ENCODE measurements at places on chromosomes 5 and 9. TPM values are rescaled to one million over a fixed set of nuclear protein-coding genes. Genes with fewer than 3 reads are reported as not detected.

GRCh38 chr5:60916646-60917045, 28.2 kb downstream of the ERCC8 start:
- no peaks in the 10 kb centered on the region for H3K4me1 ChIP-seq
- H3K36me3 ChIP-seq = no peaks in the 10 kb centered on the region
- no peak overlapping the region for H3K4me3 ChIP-seq
- DNase-seq = no peak
- no peaks in the 10 kb centered on the region for H3K27me3 ChIP-seq

- no peak for DNase-seq
- H3K36me3 ChIP-seq = no peaks in the 10 kb centered on the region
- H3K4me3 ChIP-seq = no peak overlapping the region
- H3K27me3 ChIP-seq = no peaks in the 10 kb centered on the region
- no peak overlapping the region for H3K27ac ChIP-seq
Measured at GRCh38 chr9:103364753-103365152, 369.6 kb downstream of the CYLC2 start.

DNA sequence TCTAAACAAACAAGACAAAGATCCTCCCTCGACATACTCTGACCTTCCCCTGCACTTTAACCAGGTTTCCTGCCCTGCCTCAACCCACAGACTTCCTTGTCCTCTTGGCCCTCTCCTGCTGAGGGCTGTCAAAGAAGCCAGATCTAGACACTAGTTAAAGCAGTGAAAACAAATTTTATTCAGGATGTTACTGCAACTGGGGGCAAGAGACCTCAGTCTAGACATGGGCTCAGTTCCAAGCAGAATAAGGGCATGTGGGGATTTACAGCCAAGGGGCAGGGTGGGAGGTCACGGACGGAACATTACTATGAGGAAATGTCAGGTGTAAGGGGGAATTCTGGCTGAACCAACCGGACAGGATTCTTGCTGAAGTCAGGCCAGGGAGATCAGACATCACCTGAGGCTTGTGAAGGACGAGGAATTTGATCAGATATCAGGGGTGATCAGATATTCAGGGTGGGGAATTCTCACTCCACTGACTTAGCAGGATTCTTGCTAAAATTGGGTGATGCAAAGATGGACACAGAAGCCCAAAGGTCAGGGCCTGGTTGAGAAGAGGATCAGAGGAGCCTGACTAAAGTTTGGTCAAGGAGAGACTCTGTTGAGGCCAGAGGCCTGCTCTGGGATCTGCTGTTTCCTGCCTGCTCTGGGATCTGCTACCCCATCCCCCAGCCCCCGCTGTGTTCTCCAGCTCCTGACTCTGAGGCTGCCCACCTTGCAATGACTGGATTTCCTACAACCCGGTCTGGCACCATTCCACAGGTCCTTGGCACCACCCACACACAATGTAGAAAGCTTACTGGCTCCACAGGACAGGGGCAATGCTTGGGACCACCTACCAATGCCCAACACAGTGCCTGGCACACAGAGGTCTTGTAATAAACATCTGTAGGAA, 21.5 kb downstream of the GABBR2 start:
- H3K4me3 ChIP-seq = no peak overlapping the region
- DNase-seq = no peak
- H3K4me1 ChIP-seq = no peaks in the 10 kb centered on the region
- H3K27ac ChIP-seq = no peak overlapping the region
- no peaks in the 10 kb centered on the region for H3K27me3 ChIP-seq

Gene INSYN2B
- total RNA-seq = not detected

Gene ARHGEF28
- total RNA-seq = 31.2 TPM

DNA sequence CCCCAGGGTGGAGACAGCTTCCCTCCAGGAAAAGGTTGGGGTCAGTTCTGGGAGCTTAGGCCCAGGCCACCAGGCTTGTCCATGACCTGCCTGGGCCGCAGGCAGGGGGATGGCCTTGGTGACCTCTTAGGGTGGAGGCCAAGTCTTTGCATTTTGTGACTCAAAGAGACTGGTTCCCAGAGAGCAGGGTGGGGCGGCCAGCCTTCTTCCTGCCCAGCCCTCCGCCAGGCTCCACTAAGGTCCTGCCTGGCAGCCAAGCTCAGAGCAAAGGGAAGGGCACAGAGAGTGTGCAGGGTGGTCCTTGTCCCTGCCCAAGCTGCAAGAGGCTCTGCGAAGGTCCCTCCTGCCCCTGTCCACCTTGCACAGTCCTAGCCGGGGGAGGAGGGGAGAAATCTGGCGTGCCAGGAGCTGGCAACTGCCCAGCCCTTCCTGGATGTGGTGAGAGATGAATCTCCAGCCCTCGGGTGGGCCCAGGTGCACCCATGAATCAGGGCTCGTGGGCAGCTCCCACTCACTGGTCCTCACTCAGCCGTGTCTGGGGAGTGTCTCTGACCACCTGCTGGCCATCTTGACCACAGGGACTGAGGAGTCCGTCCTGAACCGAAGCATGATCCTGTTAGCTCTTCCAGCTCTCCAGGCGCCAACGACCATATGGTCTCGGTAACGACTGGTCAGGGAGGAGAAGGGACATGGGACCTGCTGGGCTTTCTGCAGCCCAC, 2.3 kb upstream of the PTGDS start:
- H3K36me3 ChIP-seq = no peaks in the 10 kb centered on the region
- no peaks in the 10 kb centered on the region for H3K27me3 ChIP-seq
- no peak overlapping the region for H3K4me3 ChIP-seq
- H3K4me1 ChIP-seq = peaks cover 33% of the 10 kb centered on the region
- DNase-seq = no peak
- H3K27ac ChIP-seq = no peak overlapping the region

DNA sequence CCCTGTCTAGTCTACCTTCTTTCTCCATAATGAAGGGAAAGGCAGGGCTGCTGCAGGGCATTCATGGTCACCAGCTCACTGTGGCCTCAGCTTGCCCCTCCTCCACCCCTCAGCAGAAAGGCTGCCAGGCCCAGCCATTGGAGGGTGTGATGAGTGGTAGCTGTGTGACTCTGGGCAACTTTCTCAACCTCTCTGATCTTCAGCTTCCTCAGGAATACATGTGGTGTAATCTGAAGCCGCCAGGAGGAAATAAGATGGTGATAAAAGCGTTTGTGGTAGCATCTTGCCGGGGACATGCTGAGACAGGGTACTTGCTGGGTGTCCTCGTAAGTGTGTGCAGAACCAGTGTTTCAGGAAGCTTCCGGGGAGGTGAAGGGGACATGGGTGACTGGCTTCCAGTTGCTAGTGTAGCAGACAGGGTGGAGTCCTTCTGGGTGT, 9.8 kb downstream of the CXCL14 start:
- H3K4me1 ChIP-seq = no peaks in the 10 kb centered on the region
- H3K4me3 ChIP-seq = no peak overlapping the region
- DNase-seq = no peak

Gene STXBP1
- 34.0 TPM for total RNA-seq

DNA sequence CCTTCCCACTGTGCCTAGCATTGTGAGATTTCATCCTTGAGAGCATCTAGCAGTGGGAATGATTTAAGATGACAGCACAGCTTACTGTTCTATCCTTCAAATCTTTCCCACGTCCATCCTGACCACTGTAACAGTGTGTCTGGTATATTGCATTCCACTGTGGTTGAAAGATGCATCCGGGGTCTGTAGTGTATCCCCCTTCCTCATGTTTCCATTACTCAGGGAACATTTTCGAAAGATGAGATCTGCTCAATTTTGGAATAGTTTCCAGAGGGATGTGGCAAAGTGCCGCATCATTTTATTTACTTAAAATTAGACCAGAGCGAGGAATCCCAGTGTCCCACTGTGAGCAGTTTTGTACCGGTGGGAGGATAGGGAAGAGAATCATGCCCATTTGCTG, 407.1 kb upstream of the PAPPA start:
- H3K27ac ChIP-seq = no peak overlapping the region
- H3K4me1 ChIP-seq = no peaks in the 10 kb centered on the region
- H3K4me3 ChIP-seq = no peak overlapping the region
- no peaks in the 10 kb centered on the region for H3K27me3 ChIP-seq
- no peak for DNase-seq

Gene HTR4
- total RNA-seq = not detected

GRCh38 chr5:180316586-180316985, 24.7 kb upstream of the MAPK9 start:
- H3K27ac ChIP-seq = no peak overlapping the region
- H3K36me3 ChIP-seq = peaks cover 24% of the 10 kb centered on the region
- no peak for DNase-seq
- H3K27me3 ChIP-seq = no peaks in the 10 kb centered on the region
- no peak overlapping the region for H3K4me3 ChIP-seq

DNA sequence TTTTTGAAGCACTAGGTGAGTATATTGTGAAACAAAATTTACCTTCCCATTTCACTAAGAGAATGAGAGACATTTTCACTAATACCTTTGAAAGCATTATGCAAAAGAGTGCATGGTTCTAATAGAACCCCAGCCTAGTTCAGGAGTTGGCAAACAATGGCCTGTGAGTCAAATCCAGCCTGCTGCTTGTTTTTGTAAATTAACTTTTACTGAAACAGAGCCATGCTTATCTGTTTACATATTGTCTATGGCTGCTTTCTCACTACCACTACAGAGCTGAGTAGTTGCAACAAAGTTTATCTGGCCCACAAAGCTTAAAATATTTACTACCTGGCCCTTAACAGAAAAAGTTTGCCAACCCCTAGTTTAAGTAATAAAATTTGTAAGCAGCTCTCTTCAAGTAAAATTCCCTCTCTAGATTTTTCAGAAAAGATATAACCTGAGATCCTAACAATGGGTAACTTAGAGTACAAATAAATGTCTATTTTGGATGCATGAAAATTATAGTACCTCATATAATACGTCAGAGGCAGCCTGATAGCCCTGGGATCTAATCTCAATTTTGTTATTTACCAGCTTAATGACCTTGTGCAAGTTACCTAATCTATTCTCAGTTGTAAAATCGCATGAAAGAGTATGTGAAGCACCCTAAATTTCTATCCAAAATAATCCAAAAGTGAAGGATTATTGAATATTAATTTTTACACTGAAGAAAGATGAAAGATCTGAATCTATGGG, 50.7 kb upstream of the ARL15 start:
- no peaks in the 10 kb centered on the region for H3K36me3 ChIP-seq
- no peaks in the 10 kb centered on the region for H3K27me3 ChIP-seq
- peaks cover 6% of the 10 kb centered on the region for H3K4me1 ChIP-seq

Gene KCNN2
- 6.5 TPM for total RNA-seq

DNA sequence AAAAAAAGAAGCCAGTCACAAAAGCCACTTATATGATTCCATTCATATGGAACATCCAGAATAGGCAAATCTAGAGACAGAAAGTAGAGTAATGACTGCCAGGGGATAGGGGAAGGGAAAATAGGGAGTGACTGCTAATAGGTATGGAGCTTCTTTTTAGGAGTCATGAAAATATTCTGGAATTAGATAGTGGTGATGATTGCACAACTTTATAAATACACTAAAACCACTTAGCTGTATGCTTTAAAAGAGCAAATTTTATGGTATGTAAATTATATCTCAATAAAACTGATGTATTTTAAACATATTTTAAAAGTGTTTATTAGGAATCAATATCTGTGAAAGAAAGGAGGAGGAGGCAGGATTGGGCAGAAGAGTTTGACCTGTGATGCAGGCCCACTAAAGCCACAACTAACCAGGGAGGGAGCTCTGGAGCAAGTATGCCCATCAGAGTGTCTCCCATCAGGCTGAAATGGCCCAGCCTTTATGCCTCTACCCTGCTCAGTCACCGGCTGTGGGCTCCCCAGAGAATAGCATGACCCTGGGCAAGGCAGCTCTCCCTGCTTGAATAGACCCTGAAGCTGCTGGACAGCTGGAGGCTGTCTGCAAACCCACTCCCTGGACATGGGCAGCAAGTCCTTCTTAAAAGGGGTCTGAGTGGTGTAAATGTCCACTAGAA, 96.0 kb upstream of the SLC44A1 start:
- H3K4me1 ChIP-seq = peaks cover 21% of the 10 kb centered on the region
- DNase-seq = no peak
- H3K27ac ChIP-seq = no peak overlapping the region
- H3K27me3 ChIP-seq = no peaks in the 10 kb centered on the region
- no peak overlapping the region for H3K4me3 ChIP-seq

- no peak for DNase-seq
- no peak overlapping the region for H3K4me3 ChIP-seq
- no peaks in the 10 kb centered on the region for H3K36me3 ChIP-seq
- no peaks in the 10 kb centered on the region for H3K27me3 ChIP-seq
- no peak overlapping the region for H3K27ac ChIP-seq
Measured at GRCh38 chr9:126411948-126412284, 85.3 kb downstream of the MVB12B start.

Gene DMGDH
- total RNA-seq = 7.4 TPM

- no peak overlapping the region for H3K27ac ChIP-seq
- DNase-seq = no peak
- H3K27me3 ChIP-seq = no peaks in the 10 kb centered on the region
- no peaks in the 10 kb centered on the region for H3K36me3 ChIP-seq
Measured at GRCh38 chr5:77494935-77495334, 2.8 kb upstream of the WDR41 start.

DNA sequence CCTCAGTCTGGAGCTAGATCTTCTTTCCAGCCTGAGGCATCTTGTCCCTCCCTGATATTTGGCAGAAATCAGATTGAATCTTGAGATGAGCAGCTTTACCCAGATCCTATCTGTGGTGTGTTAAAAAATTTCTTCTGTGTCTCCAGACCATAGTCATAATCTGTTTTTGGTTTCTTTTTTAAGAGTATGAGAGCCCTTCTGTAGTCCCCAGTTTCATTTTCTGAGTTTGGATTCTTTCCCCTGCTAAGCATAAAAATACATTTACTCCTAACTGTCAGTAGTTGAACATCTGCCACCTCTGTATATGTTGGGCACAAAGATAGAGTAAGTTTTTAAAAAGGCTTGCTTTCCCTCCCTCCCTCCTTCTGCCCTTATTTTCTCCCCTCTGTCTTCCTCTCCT, 137.7 kb downstream of the CNTLN start:
- no peak for DNase-seq
- H3K27ac ChIP-seq = no peak overlapping the region
- no peaks in the 10 kb centered on the region for H3K36me3 ChIP-seq
- no peaks in the 10 kb centered on the region for H3K27me3 ChIP-seq
- no peak overlapping the region for H3K4me3 ChIP-seq

Gene EXD3
- total RNA-seq = 22.3 TPM

Gene OBP2B
- not detected for total RNA-seq

GRCh38 chr5:3023656-3024055, 272.2 kb upstream of the IRX2 start:
- H3K27ac ChIP-seq = no peak overlapping the region
- H3K36me3 ChIP-seq = no peaks in the 10 kb centered on the region
- H3K4me1 ChIP-seq = no peaks in the 10 kb centered on the region
- no peaks in the 10 kb centered on the region for H3K27me3 ChIP-seq
- no peak overlapping the region for H3K4me3 ChIP-seq

DNA sequence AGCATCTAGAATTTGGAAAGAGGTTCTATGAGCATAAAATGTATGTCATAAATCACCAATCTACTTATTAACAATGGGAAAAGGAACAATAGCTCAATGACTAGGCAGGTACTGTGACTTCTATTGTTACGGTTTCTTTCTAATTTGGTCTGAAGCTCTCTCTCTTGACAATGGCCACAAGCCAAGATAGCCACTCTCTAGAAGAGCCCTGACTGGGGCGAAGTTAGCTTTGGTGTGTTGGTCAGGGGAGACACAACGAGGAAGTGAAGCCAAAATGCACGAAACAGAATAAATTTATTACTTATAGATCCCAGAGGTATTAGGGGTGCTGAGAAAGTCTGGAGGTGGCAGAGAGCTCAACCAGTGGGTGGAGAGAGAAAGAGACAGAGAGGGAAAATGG, 9.4 kb upstream of the RAD23B start:
- H3K36me3 ChIP-seq = no peaks in the 10 kb centered on the region
- H3K4me3 ChIP-seq = no peak overlapping the region
- DNase-seq = no peak
- peaks cover 23% of the 10 kb centered on the region for H3K4me1 ChIP-seq

GRCh38 chr9:100880284-100880683, 148.2 kb upstream of the PLPPR1 start:
- no peaks in the 10 kb centered on the region for H3K27me3 ChIP-seq
- no peak overlapping the region for H3K27ac ChIP-seq

- H3K27ac ChIP-seq = no peak overlapping the region
- no peaks in the 10 kb centered on the region for H3K27me3 ChIP-seq
- peaks cover 17% of the 10 kb centered on the region for H3K36me3 ChIP-seq
- no peaks in the 10 kb centered on the region for H3K4me1 ChIP-seq
Measured at GRCh38 chr9:127489471-127490115, 38.3 kb downstream of the LRSAM1 start.

Data from esophagus muscularis mucosa (tissue), 4 donors.